Stimulated activated naive CD4-positive, alpha-beta T cell treated with Interleukin-2 at 50 U/mL for 16 hours (primary cell): ENCODE measurements at places on chromosomes 11 and 22.

GRCh38 chr11:31419138-31419537, 49.5 kb downstream of the DNAJC24 start:
- no peak for DNase-seq

DNA sequence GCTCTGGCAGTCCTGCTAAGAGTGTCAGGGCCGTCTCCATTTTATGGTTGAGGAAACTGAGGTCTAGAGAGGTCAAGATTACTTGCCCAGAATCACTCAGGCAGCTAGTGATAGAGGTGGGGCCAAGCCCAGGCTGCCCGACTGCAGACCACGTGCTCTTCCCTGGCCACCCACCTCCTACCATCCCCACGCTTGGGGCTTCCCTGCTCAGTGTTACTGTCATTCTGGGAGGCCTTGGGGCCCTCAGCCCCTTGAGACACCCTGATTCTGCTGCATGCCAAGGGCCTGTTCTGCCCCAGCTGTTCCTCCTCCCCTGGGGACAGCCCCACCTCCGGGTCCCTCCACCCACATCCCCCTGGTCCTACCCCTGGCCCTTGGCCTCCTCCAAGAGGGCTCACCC, 17.2 kb upstream of the TAB1 start:
- DNase-seq = no peak

GRCh38 chr11:72684236-72684912, 10.2 kb upstream of the PDE2A start:
- peak; percentile 22 for DNase-seq

DNA sequence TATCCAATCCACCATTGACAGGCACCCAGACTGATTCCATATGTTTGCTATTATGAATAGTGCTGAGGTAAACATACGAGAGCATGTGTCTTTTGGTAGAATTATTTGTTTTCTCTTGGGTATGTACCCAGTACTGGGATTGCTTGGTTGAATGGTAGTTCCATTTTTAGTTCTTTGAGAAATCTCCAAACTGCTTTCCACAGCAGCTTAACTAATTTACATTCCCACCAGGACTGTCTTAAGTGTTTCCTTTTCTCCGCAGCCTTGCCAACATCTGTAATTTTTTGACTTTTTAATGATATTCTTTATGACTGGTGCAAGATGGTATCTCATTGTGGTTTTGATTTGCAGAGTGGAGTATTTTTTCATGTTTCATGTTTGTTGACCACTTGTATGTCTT, 8.3 kb downstream of the FDX1 start:
- DNase-seq = no peak

DNA sequence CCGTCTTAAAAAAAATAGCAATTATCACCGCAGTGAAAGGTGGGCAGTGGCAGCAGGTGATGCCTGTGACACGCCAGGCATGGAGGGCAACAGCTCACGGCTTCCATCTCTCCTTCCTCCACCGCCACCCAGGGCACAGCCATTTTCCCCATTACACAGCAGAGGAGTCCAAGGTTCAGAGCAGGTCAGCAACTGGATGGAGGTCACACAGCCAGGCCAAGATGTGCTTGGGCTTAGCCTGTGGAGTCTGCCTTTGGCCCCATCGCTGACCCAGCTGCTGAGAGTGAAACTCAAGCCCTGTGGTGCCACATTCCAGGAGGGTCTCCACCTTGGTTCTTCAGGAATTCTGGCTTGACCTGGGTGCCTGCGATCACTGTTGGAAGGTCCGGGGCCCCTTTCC, 411.1 kb downstream of the SHANK2 start:
- DNase-seq = no peak

DNA sequence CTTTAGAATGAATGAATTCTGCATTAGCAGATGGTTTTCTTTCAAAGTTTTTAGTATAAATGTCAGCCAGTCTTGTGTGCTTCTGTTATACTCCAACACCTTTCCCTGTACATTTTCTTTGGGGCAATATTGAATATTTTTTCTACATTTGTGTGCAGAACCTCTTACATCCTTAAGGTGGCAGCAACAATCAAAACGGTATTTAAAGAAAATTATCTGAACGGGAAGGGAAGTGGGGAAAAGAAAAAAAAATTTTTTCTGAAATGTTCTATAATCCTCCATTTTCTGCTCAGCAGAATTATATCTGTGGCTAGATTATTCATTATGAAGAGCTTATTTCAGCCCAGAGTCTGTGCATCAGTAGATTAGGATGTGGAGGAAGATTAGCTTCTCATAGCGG, 347.3 kb upstream of the RAG2 start:
- DNase-seq = no peak

GRCh38 chr22:35708917-35709316, 8.8 kb upstream of the APOL5 start:
- DNase-seq = no peak

DNA sequence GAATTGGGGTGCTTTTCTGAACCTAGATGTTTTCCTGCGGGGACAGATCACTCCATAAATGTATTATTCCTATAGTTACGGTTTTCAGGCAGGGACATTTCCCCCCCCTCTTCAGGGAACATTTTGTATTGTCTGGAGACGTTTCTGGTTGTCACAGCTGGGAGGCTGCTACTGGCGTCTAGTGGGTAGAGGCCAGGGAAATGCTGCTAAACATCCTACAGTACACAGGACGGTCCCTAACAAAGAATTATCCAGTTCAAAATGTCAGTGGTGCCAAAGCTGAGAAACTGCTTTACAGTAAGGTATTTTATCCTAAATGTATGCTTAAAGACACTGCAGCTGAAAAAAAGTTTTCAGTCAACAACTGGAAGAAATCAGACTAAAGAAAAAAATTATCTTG, 19.4 kb downstream of the PIWIL4 start:
- DNase-seq = no peak

DNA sequence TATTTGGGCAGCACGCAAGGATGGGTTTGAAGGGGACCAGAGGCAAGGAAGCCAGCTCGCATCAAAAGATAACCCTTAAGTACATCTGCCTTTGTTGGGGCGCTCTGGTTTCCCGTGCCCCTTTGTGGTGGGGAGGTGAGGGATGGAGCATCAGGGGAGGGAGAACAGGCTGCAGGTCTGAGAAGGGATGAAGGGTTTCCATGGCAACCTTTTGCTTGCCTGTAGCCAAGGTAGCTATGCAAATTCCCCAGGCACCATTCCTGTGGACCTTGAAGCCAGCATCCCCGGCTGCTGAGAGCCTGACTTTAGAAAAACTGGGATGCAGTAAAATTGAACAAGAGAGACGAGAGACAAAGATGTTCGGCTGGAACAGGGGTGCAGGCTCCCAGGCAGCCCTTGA, 75.7 kb downstream of the SEZ6L start:
- DNase-seq = no peak
